Activated CD4-positive, alpha-beta T cell treated with anti-CD3 and anti-CD28 coated beads, Interleukin-2, amount 50 U/mL, for 24 hours (primary cell): ENCODE measurements at places on chromosomes 3 and 15.

DNA sequence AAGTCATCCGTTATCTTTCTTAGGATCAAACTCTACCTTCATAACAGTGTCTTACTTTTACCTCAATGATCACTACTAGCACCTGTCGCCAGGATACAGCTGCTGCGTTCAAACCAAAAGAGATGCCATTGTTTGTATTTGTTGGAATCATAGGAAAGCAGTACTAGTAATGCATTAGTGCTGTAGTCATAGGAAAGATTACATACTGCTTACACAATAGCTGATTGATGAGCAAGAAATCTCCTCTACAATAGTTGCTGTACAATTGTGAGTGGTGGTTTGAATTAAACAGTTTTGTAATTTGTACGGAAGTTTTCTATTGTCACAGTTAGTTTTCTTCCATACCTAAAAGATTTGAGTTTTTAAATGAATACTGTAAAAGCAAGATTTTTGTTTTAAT, 21.4 kb downstream of the ACAP2 start:
- no peak for DNase-seq

GRCh38 chr3:122621112-122621511, 43.7 kb downstream of the PARP15 start:
- no peak for DNase-seq

- no peak for DNase-seq
Observed at GRCh38 chr3:56725175-56725574, 42.1 kb upstream of the TASOR start.

GRCh38 chr3:142916605-142917004, 27.7 kb upstream of the PCOLCE2 start:
- no peak for DNase-seq

GRCh38 chr3:111967068-111967467, 11.8 kb upstream of the ABHD10 start:
- no peak for DNase-seq

- DNase-seq: no peak
Observed at GRCh38 chr15:84033793-84034553, 201.6 kb upstream of the GOLGA6L4 start.

DNA sequence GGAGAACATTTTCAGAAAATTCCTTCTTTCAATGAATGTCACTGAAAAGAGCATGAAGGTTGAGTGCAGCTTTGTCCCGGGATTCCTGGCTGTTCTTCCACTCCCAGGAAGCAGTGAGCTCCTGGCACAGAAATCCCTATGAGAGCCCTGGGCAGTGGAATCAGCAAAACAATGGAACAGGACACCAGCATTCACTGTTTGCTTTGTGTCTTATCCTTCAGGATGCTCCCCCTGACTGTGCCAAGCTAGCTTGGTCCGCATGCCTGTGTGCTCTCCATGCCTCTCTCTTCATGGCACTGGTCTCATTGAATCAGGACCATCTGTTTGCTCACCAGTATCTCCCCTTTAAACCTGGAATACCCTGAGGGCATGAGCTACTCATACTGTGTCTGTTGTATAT, 102.0 kb upstream of the GADL1 start:
- no peak for DNase-seq

DNA sequence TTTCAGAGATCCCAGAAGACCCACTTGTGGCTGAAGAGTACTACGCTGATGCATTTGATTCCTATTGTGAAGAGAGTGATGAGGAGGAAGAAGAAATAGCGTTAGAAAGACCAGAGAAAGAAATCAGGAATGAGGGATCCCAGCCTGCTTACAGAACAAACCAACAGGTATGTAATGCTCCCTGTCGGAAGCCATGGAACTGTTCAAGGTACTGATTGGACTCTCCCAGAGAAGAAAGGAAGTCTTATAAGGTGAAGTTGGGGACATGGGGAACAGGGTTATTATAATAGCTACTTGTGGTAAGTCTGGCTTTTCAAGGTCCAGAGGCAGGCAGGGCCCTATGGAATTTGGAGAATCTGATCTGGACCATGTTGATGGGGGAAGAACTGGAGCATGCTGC, 153.1 kb upstream of the NUDT16 start:
- DNase-seq: no peak

GRCh38 chr15:82894971-82895520, 57.5 kb downstream of the HOMER2 start:
- DNase-seq: no peak

GRCh38 chr15:39510001-39510701, 70.7 kb upstream of the THBS1 start:
- DNase-seq: no peak

DNA sequence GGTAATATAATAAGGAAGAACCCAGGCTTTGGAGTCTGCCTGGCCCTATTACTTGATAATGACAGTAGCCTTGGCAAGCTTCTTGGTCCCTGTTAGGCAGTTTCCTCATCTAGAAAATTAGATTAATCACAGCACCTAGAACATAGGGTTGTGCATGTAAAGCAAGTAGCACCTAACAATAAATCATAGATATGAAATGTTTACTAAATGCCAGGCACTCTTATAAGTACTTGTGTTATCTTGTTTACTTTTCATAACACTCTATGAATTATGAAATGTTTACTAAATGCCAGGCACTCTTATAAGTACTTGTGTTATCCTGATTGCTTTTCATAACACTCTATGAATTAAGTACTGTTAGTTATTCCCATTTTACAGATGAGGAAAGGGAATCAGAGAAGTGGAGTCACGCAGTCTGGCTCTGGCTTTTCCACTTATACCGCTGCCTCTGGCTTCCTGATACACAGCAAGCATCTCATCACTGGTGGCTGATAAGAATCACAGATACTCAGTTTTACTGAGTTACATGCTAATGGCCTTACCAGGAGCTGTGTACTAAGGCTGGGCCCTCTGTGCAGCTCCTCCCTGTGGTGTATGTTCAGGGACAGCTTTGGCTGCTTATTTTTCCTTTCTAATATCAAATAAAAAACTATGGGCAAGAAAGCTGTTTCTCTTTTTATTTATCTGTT, 123.4 kb downstream of the FEZF2 start:
- DNase-seq: no peak

- no peak for DNase-seq
Observed at GRCh38 chr3:189340680-189341460, 169.1 kb downstream of the TPRG1 start.

DNA sequence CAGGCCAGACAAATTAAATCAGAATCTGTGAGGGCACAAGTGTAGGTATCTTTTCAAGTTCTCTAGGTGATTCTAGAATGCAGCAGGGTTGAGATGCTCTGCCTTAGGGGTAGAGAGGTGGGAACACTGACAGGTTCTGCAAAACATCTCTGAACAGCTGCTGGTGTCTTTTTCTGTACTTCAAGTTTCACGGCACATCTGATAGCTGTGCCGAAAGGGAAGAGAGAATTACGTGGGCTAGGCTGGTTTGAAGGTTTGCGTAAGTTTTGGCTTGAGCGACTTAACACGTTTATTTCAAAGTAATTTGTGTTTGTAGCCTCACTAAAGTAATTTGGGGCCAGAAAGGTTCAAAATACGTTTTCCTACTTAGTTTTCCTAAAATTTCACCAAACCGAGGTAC, 22.5 kb downstream of the PXK start:
- DNase-seq: no peak

- DNase-seq: no peak
Observed at GRCh38 chr3:149307435-149307783, 26.0 kb downstream of the TM4SF18 start.

- DNase-seq: no peak
Observed at GRCh38 chr3:43515208-43515917, 106.4 kb downstream of the ANO10 start.

- DNase-seq: peak; percentile 58
Observed at GRCh38 chr3:56753206-56753820, 48.4 kb downstream of the ARHGEF3 start.

- no peak for DNase-seq
Observed at GRCh38 chr3:130093741-130094391, 12.2 kb downstream of the ALG1L2 start.

- no peak for DNase-seq
Observed at GRCh38 chr3:95319921-95320494, 1257.1 kb downstream of the NSUN3 start.

- DNase-seq: no peak
Observed at GRCh38 chr15:77664428-77664827, 31.7 kb upstream of the LINGO1 start.

GRCh38 chr15:99727330-99727729, 5.9 kb downstream of the LYSMD4 start:
- no peak for DNase-seq

GRCh38 chr3:10707400-10708215, 108.4 kb upstream of the SLC6A11 start:
- no peak for DNase-seq

- no peak for DNase-seq
Observed at GRCh38 chr15:100124936-100125335, 216.8 kb downstream of the ADAMTS17 start.
